Stimulated activated CD8-positive, alpha-beta memory T cell treated with anti-CD3 and anti-CD28 coated beads, Interleukin-7, amount 100 ng/mL, for 1 hour (primary cell): ENCODE measurements at places on chromosomes 2 and 18.
A peak's percentile ranks its signal among the peaks of the same experiment; 100 is the strongest.

DNA sequence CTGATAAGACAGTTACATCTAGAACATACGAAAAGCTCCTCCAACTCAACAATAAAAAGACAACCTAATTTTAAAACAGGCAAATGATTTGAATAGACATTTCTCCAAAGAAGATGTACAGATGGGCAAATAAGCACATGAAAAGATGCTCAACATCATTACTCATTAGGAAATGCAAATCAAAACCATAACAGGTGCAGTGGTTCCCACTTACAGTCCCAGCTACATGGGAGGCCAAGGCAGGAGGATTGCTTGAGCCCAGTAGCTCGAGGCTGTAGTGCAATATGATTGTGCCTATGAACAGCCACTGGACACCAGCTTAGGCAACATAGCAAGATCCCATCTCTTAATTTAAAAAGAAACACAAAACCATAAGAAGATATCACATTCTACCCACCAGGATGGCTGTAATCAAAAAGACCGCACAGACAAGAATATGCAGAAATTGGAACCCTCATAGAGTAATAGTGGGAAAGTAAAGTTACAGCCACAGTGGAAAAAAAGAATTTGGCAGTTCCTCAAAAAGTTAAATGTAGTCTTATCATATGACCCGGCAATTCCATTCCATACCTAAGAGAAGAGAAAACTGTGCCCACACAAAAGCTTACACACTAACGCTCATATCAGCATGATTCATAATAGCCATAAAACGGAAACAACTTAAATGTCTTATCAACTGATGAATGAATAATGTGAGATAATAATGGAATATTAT lies 30.5 kb upstream of the ARMC9 start:
- no peak for DNase-seq

DNA sequence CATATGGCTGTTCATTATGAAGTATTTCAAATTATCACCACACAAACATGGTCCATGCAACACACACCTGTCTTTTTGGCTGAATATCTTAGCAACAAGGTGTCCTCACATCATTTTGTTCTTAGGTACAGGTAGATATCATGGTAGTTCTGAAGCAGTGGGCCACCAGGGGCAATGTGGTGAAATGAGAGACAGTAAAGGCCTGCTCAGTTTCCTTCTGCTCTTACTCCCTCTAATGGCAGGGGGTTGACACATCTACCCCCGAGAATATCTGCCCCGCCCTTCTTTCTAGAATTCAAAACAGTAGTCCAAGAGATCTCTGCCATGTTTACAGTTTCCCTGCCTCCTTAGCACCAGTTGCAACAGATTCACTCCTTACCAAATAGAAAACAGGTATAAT lies 147.0 kb upstream of the KLHL14 start:
- no peak for DNase-seq

DNA sequence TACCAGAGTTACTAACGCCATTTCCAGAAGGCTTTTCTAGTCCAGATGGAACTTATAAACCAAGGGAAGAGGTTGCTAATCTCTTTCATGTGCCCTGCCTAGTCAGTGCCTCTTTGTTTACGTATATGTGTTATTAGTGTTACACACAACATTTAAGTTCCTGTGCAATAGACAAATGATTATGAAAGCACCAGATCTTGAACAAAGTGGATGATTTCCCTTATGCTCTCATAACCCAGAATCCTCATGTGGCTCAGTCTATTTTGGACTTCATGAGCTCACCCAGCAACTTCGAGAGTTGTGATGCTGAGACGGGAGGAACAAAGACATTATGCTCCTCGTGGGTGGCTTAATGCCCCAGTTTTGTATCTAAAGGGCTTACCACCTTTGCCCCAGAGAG lies 214.4 kb upstream of the SP5 start:
- DNase-seq = no peak

DNA sequence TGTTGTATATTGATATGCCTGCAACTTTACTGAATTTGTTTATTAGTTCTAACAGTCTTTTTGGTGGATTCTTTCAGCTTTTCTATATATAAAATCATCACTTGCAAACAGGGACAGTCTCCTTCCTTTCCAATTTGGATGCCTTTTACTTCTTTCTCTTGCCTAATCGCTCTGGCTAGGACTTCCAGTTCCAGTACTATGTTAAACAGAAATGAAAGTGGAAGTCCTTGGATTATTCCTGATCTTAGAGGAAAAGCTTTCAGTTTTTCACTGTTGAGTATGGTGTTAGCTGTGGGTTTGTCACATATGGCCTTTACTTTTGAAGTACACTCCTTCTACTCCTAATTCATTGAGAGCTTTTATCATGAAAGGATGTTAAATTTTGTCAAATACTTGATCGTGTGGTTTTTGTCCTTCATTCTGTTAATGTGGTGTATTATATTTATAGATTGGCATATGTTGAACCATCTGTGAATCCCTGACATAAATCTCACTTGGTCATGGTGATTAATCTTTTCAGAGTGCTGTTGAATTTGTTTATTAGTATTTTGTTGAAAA lies 52.9 kb downstream of the REL start:
- no peak for DNase-seq

- DNase-seq = no peak
Measured at GRCh38 chr2:62457556-62457955, 48.4 kb downstream of the TMEM17 start.

DNA sequence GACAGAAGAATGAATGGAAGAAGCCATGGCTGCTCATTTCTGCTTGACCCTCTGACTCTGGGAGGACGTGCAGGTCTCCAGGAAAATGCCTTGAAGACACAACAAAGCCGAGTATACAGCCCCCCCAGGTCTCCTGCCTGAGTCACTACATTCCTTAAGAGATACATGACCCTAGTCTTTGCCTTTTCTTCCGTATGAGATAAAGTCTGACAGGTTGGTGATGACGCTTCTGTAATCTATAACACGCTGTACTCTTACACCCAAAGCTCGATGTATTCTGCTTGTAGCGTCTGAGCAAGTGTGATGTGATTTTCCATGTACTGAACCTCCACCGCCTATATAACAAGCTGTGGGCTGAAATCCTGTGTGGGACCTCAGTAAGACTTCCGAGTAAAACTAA lies 77.3 kb downstream of the KCTD1 start:
- no peak for DNase-seq

DNA sequence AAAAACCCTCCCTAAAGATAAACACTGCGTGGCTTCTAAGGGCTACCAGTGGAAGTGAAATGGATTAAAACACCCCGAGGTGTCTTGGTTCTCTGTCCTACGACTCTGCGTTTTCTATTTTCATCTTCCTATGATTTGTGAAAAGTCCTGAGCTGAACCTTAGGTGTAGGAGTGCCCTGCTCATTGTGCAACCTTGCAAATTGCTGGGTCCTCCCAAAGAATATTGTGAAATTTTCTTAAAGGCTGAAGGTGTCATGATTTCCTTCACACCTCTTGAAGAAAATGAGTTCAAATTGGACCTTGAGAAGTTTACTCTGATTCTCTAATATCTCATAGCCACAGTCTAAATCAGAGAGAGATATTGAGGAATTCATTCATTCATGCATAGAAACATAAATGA lies 1.8 kb upstream of the SLC19A3 start:
- DNase-seq = no peak

DNA sequence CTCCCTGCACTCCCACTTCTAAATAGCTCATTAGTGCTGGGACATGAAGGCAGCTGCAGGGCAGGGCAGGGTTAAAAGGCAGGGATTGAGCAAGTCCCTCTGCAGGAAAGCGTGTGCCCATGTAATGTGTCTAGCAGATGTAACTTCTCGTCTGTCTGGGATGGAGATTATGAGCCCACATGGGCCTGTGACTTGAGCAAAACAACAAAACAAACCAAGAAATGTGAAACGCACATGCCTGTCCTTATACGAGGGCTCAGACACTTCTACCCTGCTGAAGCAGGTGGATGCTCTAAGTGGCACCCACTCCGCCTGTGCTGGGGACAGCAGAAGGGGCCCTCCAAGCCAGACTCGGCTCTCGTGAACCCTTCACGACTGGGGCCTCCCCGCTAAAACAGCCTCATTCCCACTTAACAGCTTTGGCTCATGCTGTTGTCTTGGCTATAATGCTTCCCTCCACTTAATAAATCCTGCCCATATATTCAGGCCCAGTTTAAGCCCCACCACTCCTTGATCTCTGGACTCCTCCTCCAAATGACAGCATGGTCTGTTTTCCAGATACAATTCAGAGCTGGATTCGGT lies 40.9 kb downstream of the TMEM247 start:
- no peak for DNase-seq

- no peak for DNase-seq
Measured at GRCh38 chr2:149421791-149422190, 91.4 kb downstream of the LYPD6 start.

- DNase-seq = peak; percentile 37
Measured at GRCh38 chr2:8583400-8584173, 98.3 kb upstream of the ID2 start.

DNA sequence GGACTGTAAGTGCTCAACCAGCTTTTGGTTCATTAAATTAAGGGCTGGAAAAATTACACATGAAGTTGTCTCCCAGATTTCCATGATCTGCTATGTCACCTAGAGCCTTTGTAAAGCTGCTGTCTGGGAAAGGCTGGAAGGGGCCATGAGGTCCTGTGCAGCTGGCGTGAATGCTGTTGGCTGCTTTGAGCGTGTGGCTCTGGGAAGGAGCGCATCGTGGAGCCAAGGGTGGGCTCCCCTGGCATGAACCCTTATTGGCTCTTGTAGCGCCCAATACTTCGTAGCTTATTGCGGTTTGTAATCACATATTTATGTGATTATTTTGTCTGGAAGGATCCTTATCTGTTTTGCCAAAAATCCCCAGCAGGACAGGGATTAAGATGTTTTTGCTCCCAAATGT lies 70.5 kb upstream of the LMAN1 start:
- no peak for DNase-seq

DNA sequence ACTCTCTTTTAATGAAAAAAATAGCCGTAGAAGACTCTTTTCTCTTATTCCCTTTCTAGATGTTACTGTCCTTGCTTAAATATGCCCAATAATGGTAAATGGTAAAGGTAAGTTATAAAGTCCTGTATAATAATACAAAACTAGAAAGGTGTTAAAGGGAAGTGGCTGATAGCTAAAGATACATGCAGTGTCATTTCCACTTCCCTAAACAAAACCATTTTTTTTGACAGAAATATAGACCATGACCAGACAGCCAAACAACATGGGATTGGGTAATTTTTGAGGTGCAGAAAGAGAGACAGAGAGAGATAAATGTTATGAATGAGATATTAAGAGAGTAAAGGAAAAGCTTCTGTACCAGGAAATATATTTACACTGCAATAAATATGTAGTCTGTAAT lies 731.7 kb upstream of the REG3G start:
- DNase-seq = no peak
